ENCODE measurements at places on chromosomes 2 and 18. TPM values are rescaled to one million over a fixed set of nuclear protein-coding genes. Genes with fewer than 3 reads are reported as not detected.

The DSG1 gene
- total RNA-seq: not detected

The CCBE1 gene
- total RNA-seq: not detected

DNA sequence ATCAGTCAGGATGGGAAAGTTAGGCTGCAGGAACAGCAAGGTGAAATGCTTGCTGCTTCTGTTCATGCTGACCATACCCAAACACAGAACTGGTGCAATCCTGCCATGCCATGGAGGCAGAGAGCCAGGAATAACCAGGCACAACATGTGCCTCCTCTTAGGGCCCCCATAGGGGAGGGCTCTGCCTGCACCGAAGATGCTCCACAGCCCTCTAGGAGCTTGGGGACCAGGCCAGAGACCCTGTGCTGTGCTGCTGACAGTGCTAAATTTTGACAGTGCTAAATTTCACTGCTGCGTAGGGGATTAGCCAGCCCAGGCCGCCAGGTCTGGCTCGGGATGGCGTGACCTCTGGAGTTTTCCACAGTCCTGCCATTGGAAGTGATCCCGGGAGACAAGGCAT is 173.3 kb downstream of the SH3RF3 start:
- no peak for DNase-seq

GRCh38 chr18:74508821-74509225 is 12.7 kb downstream of the CNDP2 start:
- no peak for DNase-seq

- no peak for DNase-seq
Observed at GRCh38 chr2:134041877-134042276, 212.0 kb upstream of the MGAT5 start.

- DNase-seq: no peak
Observed at GRCh38 chr2:226802573-226802972, 3.0 kb upstream of the IRS1 start.

Measured in activated naive CD8-positive, alpha-beta T cell treated with anti-CD3 and anti-CD28 coated beads, Interleukin-2, amount 10 ng/mL, durations not matched to agents 7 days and 5 days (primary cell).